ENCODE measurements at places on chromosomes 7 and 10.

- no peak for DNase-seq
Observed at GRCh38 chr10:129210876-129211275, 256.2 kb upstream of the MGMT start.

GRCh38 chr10:110032801-110033700 is 25.3 kb downstream of the ADD3 start:
- DNase-seq, result no peak

- no peak for DNase-seq
Observed at GRCh38 chr7:42910306-42910705, 1.6 kb downstream of the C7orf25 start.

GRCh38 chr10:32004161-32004591 is 52.0 kb downstream of the KIF5B start:
- peak; percentile 12 for DNase-seq

GRCh38 chr10:68239596-68240150 is 7.8 kb upstream of the ATOH7 start:
- DNase-seq, result no peak
